ENCODE measurements at places on chromosomes 11 and 22.
A peak's percentile ranks its signal among the peaks of the same experiment; 100 is the strongest.

DNA sequence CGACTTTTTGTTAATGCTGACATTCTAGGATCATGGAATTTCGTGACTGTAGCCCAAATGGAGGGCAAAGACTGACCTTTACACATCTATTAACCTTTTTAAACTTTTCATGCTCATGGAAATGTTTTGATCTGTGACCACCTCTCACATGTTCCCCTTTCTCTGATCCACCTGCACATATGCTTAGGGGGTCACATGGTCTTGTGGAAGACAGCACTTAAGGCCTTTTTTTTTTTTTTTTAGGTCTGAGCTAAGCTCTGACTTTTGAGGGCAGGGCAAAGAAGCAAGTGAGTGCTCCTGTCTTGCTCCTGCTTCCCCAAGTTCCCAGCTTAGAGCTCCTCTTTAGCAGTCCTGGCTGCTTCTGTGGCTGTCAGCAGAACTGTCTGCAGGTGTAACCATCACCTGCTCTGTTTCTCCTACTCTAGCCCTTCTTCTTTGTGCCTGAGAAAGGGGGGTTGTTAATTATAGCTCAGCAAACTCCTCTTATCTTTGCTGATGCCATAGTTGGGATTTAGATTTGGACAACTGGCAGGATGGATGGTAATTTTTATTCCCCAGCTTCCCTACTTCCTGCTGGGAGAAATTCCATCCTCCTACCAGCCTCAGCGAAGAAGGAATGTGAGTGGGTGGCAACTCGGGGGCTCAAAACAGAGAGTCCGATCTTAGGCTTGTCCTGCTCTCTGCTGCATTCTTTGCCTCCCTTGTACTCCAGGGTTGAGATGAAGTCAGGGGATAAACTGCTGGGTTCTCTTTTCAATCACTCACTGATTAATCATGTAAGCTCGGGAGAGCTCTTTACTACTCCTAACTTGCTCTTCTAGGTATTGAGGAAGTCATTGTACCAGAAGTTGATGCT is 64.4 kb downstream of the GRAMD1B start:
- DNase-seq, result peak; percentile 64

- DNase-seq, result no peak
Observed at GRCh38 chr11:107203656-107204055, 185.4 kb upstream of the GUCY1A2 start.

DNA sequence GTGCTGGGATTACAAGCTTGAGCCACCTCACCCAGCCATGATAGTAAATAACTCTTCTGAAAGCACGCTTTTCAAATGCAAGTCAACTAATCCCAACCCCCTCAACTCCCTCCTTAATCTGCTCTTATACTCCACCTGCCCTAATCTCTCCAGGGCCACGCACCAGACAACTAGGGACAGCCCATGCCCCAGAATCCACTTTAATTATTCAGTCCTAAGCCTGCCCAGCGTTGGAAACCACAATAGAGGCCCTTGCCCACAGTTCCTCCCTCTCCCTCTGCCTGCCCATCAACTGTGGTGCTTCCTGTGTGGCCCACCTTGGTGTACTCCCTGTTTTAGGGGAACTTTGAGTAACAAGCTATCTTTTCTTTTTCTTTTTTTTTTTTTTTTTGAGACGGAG is 2.7 kb upstream of the VPREB3 start:
- no peak for DNase-seq

GRCh38 chr22:49934891-49935557 is 16.6 kb downstream of the CRELD2 start:
- peak; percentile 68 for DNase-seq

DNA sequence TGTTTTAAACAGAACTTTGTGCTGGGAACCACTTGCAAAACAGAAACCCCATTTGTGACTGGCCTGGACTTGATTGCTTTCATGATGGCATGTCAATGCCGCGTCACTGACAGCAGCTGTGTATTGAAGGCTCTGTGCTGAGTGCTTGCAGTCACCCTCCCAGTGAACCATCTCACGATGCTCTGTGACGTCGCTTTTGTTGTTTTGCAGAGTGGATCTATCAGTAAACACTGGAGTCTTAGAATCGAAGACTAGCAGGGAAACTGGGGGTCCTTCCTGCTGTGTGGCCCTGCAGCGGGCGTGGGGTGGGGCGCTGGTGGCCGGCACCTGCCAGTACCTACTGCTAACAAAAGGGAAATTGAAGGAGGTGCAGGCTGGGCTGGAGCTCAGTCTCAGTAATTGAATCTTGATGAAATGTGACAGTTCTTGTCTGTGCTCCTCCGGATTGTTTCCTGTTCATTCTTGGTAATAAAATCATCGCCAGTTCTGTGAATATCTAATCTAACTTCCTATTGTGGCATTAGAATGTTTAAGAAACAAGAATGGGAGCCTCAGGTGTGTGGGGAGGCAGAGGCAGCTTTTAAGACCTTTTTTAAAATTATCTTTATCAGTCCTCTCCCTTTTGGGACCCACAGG is 50.5 kb upstream of the PARVG start:
- peak; percentile 17 for DNase-seq

- peak; percentile 68 for DNase-seq
Observed at GRCh38 chr22:44033694-44034093, 9.6 kb downstream of the PARVB start.

GRCh38 chr11:58900479-58901420 is 38.5 kb upstream of the GLYATL1 start:
- DNase-seq, result peak; percentile 50

GRCh38 chr11:27599217-27599616 is 92.6 kb upstream of the LIN7C start:
- no peak for DNase-seq

GRCh38 chr11:124938970-124939369 is 3.1 kb upstream of the HEPACAM start:
- DNase-seq, result no peak

Data from myocyte (in vitro differentiated cells).